ENCODE measurements at places on chromosomes 1 and 21.

DNA sequence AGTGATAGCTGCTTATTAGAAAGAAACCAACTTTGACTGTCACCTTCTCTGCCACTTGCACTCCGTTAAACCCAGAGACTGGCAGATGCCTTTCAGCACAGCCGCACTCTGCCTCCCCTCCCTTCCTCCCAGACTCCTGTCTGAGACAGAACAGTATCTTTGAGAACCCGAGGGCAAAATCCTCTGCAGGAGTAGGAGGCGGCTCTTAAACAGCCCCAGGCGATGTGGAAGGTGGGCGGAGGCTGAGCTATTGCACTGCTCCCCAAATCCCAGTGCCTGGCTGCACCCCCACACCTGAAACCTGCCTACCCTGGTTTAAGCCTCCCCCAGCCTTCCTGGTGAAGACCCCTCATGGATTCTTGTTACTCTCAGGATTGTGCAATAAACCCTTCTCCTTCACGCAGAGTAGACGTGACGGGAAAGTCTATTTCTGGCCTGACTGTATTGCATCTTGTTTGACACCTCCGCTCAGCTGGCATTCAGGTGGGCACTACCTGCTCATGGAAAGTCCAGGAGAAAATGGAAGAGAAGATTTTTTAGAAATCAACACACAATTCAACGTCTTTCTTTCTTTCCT is 34.4 kb upstream of the IGSF21 start:
- no peak for DNase-seq

GRCh38 chr21:33127154-33127867 is 57.4 kb downstream of the OLIG1 start:
- DNase-seq, result peak; percentile 75

DNA sequence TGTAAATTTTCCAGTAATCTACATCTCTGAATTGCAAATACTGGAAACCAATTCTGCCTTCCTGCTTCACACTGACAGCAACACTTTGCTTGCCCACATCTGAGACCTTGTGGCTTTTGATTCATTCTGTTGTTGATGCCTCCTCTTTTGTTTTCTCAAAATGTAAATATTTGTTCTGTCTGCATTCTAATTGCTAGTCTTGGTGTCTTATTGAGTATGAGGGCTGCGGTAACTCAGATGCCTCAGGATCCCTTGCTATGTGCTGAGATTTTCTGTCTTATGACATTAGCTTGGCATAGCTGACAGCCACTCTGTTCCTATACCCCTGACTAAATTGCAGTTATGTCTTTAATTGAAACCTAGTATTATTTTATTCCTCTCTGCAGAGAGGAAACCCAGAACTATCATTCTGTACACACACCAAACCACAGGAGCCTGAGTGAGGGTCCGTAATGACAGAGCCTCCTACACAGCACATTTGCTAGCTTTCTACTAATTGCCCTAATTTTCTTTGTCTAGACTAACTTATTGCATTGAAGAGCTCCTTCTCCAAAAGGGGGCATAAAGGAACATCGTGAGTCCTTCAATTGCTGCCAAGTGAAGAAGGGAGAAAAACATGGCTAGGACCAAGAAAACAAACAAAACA is 72.1 kb downstream of the GREM2 start:
- DNase-seq, result no peak

DNA sequence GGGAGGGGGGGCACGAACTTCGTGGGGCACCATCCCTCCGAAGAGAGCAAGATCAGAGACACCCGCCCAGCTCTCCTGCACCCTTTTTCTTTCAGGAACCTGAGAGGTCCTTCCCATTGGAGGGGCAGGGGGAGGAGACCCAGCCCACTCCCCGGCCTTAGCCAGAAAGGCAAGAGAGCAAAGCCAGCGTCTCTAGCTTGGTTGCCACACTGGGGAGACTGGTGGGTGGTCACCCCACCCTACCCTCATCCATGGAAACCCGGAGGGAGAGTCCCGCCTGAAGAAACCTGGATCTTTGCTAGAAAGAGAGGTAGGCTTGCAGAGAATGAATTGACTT is 246 bp downstream of the ATP2B4 start:
- DNase-seq, result no peak
